ENCODE measurements at places on chromosomes 16 and 17.

DNA sequence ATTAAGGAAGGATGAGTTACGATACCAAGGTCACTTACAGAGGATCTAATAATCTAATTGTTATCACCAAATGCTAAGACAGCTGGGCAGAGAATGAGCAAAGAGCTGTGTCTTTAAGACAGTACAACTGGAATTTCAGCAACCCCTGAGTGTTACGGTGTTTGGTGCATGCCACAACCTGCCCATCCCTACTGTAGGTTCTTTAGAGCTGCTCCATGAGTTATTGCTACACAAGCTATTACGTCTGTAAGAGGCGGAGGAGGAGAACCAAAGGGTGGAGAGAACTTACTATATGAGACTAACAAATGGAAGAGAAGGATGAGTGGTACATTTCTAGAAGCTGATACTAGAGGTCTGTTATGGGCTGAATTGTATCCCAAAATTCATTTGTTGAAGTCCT, 14.2 kb upstream of the C17orf78 start:
- DNase-seq, result no peak

DNA sequence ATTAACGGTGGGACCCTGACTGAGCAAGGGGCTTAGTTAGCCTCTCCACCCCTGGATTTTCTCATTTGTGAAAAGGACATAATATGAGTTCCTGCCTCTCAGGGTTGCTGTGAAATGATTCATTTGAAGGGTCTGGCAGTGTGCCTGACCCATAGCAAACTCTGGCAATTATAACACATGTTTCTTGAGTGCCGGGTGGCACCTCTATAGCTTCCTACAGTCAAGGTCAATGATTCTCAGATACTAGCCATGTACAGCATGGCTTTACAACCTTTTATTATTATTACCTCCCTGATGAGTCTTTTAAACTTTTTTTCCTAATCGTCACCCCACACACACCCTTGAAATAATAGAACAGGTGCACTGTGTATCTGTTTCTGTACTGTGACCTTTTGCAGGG, 42.1 kb downstream of the TMEM114 start:
- no peak for DNase-seq

DNA sequence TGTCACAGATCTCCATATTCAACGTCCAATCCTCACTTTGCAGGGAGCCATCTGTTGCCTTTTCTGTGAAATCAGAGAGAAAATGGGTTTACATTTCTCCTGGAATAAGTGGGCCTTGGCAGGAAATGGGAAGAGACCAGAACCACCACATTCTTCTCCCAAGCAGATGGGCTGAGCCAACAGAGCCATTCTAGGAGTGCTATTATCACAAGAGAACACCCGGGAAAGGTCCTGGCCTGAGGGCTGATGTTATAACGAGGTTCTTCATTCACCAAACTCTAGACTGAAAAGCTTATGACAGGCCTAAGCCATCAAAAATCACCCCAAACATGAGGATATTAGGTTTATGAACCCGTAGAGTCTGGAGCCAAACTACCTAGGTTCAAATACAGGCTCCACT, 64.7 kb downstream of the TOM1L2 start:
- no peak for DNase-seq

GRCh38 chr17:77836557-77837041, 121.9 kb upstream of the TNRC6C start:
- DNase-seq, result no peak

DNA sequence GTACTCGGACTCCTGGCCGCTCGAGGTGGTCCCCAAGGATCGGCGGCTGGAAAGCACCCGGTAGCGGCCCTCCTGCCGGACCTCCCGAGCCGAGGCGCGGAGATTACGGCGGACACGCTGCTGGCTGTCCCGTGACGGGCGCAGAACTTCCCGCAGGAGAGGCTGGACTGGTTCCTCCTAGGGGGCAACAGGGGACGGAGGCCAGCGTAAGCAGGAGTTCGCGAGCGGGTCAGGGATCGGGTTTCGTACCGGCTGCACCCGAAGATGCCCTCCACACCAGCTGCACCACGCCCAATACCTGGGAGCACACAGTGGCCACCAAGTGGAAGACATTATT, 341 bp downstream of the SLC7A6OS start:
- DNase-seq, result no peak

DNA sequence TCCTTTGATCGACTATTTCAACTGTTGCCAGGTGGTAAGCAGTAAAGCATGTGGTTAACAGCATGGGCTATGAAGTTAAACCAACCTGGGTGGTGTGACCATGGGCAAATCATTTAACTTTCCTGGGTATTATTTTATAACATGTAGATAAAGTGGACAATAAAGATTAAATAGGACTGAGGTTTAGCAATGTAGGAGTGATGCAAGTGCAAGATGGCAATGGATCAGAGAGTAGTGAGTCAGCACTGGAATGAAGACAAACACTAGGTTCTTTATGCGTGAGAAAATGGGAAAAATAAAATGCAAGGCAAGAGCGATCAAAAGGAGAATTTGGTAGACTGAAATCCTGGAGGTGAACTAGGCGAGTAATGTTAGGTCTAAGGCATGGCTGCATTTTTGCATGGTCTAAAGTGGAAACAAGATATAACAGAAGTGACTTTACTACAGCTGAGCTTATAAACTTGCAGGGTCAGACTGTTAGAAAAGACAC, 222.4 kb upstream of the AXIN2 start:
- DNase-seq, result no peak

DNA sequence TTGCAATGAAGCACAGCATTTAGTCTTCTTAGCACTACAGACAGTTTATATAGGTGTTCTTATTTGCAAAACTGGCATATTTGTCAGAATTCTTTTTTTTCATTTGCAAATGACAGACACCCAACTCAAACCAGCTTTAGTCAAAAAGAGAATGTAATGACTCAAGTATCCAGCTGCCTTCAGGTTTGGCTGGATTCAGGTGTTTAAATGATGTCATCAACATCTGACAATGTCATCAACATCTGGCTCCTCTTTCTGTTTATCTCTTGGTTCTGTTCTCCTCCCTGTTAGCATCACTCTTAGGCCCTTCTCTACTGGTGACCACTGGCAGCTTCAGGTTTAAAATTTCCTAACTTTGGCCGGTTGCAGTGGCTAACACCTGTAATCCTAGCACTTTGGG, 18.9 kb downstream of the TMC5 start:
- no peak for DNase-seq

GRCh38 chr16:87713451-87714229, 52.1 kb downstream of the KLHDC4 start:
- no peak for DNase-seq

- DNase-seq, result no peak
Measured at GRCh38 chr17:78908426-78908825, 5.4 kb upstream of the CEP295NL start.

DNA sequence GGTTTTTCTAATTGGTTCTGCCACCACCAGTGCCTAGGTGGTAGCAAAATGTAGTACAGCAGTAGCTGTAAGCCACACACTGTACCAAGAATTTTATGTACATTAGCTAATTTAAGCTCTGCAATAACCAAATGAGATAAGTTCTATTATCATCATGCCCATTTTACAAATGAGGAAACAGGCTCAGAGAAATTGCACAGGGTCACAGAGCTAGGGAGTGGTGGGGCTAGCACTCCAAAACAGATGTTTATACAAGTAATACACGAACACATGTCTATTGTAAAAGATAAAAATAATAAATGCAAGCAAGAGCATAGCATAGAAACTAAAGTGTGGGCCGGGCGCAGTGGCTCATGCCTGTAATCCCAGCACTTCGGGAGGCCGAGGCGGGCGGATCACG, 13.6 kb downstream of the RSAD1 start:
- no peak for DNase-seq

GRCh38 chr16:4744555-4745273, 10.4 kb downstream of the DNAAF8 start:
- DNase-seq, result no peak

DNA sequence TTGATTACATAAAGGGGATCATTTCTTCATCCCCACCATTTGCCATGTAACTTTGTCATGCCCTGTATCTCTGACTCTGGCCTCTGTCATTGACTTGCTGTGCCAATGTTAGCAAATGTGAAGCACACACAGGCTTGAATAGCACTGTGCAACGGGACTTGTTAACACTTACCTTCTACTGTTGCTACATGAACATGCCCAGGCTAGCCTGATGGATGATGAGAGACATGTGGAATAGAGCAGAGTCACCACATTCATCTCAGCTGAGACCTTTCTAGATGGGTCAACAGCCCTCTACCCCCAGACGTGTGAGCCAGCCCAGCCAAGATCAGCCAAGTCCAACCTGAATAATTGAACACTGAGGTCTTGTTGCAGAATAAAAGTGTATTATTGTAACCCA, 162.1 kb upstream of the SALL1 start:
- no peak for DNase-seq

DNA sequence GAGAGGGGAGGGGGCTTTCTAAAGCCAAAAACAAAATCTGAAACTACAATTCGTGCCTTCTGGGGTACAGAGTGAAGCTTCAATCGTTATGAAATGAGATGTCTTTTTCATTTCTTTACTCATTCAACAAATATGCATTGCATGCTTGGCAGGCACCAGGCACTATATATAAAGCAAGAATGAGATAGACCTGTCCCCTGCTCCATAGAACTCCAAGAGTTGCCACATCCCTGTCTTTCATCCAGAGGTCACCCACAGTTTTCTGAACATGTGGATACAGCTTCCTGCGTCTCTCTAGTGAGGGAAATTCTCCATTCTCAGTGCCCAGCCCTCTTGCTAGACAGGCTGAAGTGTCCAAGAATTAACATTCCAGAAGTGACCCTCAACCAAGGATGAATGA, 343.2 kb upstream of the MAF start:
- no peak for DNase-seq

DNA sequence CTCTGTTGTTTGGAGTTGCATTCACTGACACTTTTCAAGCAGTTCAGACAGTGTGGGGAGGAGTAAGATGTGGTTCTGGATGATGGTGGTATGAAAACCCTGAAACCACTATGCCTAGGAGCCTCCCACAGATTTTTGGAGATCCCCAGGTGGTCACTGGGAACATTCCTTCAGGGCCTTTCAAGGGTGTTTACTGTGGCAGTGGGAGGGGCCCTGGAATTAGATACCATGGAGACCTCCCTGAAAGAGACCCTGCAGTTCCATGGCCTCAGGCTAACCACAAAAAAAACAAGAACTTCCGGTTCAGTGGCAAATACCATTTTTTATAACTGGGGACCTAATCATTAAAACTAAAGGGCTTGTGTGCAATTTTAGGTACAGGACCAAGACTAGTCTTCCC, 79.9 kb downstream of the TMEM100 start:
- no peak for DNase-seq

- no peak for DNase-seq
Measured at GRCh38 chr16:27531826-27532800, 17.6 kb downstream of the GTF3C1 start.

- no peak for DNase-seq
Measured at GRCh38 chr16:22091721-22092120, 620 bp upstream of the VWA3A start.

DNA sequence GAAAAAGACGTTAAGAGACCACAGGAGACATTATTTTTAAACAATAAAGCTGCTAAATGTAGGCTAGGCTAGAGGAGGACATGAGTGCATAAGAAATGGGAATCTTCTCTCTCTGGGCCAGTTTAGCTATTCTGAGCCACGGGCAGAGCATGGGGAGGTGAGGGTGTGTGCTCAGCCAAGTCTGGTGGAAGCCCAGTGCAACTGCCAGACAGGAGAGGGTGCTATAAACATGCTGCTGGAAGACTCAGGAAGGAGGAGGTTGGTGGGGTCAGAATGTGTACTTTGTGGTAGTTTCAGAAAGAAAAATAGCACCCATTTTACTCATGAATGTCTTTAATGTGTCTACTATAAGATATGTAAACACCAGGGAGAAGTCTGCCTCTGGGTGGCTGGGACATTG, 5.9 kb upstream of the SDK2 start:
- DNase-seq, result no peak

- no peak for DNase-seq
Measured at GRCh38 chr16:85047867-85048455, 20.4 kb downstream of the KIAA0513 start.

DNA sequence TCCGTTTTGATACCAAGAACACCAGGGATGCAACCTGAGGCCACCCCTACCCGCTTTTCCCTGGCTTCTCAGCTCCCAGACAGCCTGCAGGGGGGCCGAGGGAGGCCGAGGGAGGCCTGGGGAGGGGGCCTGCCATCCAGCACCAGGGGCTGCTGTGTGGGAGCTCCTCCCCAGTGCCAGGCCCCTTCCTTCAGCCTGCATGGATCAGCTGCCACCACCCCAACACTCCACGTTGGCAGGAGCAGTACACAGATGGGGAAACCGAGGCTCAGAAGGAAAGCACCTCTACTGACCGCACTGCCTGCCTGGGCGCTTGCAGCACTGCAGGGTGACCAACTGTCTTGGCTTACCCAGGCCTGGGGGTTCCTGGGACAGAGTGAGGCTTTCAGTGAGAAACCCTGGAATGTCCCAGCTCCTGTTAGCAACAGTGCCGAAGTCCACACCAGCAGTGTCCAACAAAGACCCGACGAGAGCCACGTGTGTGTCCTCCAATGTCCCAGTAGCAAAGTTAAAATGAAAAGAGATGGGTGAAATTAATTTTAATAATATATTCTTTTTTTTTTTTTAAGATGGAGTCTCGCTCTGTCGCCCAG, 5.3 kb upstream of the OSGIN1 start:
- DNase-seq, result no peak

- DNase-seq, result no peak
Measured at GRCh38 chr17:14058051-14058450, 11.3 kb upstream of the COX10 start.

DNA sequence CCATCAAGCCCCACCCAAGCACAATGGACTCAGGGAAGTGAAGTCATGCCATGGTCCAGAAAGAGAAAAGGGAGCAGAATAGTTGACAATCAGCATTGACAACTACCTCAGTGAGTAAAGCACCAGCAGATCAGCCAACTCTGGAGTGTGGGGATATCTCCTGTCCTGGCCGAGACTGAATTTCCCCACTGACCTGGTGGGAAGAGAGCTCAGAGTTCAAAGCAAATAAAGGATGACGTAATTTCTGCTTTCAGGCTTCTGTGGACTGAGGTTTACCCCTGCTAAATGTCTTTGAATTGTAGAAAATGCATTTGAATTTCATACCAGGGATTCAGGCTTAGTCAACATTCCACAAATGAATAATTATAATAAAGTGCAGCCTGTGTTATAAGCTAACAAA, 152.9 kb downstream of the CBLN1 start:
- DNase-seq, result no peak

GRCh38 chr17:16975277-16975651, 3.3 kb upstream of the TNFRSF13B start:
- no peak for DNase-seq

DNA sequence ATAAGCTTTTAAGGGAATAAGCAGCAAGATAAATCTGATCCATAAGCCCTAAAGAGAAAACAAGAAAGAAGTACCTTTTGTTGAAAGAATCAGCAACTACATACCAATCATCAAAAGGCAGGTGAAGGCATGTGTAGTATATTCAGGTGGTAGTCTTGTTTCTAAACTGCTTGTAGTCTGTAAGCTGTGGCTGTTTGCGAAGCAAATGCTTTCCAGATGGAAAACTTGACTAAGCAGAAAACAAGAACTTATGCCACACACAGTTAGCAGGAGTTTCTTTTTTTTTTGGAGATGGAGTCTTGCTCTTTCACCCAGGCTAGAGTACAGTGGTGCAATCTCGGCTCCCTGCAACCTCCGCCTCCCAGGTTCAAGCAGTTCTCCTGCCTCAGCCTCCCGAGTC, 5.7 kb downstream of the CBX1 start:
- DNase-seq, result no peak

GRCh38 chr16:89133457-89134127, 38.0 kb upstream of the CDH15 start:
- no peak for DNase-seq

All from left forelimb (tissue), 1 donor.